ENCODE measurements at places on chromosomes 6 and 20.

GRCh38 chr20:3813848-3814581, 6.3 kb upstream of the AP5S1 start:
- DNase-seq, result no peak

GRCh38 chr6:73791336-73791735, 95.3 kb downstream of the CD109 start:
- no peak for DNase-seq

- DNase-seq, result peak; percentile 94
These were observed 91.7 kb downstream of the GJA10 start for GRCh38 chr6:89985751-89986493.

DNA sequence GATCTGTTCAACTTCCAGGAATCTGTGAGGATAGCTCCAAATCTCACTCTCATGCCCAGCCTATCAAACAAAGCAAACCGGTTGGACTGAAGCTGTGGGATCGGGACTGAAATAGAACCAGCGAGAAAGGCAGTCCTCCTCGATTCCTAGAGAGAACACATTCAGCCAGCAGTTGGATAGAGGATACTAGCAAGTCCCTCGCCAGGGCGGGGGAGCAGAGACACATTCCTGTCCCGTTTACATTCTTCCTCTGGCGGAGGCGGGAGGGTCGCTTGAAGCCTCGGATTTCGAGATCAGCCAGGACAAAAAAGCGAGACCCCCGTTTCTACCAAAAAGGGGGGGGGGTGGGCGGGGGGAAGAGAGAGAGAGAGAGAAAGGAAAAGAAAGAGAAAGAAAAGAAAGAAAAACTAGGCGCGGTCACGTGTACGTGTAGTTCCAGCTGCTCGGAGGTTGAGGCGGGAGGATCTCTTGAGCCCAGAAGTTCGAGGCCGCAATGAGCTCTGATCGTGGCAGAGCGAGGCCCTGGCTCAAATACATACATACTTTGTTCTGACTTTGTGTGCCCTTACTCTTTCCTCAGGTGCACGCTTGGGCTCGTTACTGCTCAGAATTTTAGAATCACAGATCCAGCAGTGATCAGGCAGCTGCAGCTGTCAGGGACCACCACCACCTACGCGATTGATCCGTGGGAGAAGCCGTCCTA, 19.5 kb downstream of the ZNF311 start:
- DNase-seq, result peak; percentile 98

DNA sequence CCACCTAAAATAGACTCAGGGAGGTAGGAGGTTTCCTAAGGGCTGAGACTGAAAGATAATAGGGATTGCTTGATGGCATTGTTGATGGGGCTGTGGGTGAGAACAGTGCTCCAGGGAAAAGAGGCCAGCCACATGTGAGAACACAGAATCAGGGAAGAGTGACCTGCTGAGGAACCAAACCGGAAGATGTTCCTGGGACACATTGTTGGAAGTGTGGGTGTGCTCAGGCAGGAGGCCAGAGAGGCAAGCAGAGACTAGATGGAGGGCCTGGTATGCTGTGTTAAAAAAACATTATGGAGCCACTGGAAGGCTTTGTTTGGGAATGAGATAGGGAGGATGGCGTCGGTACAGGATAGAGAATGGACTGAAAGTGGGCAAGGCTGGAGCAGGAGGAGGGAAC, 23.3 kb downstream of the RNF144B start:
- no peak for DNase-seq

- DNase-seq, result no peak
These were observed 72.6 kb upstream of the RNF24 start for GRCh38 chr20:4087923-4088322.

DNA sequence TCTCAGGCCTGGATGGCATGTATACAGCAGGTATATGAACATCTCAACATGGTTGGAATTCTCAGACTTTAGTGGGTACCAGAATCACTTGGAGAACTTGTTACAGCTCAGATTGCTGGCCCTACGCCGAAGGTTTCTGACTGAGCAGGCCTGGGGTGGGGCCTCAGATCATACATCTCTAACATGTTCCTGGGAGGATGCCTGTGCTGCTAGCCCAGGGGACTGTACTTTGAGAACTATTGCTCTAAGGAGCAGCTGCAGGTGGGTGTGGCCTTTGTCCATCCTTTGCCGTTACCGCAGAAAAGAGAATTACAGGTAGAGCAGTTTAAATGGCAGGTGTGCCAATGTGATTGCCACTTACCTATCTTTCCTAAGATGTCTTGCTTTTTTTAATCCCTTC, 310.5 kb upstream of the JAG1 start:
- no peak for DNase-seq

GRCh38 chr6:29466241-29466640, 9.3 kb downstream of the OR2H1 start:
- DNase-seq, result no peak

GRCh38 chr6:158608221-158608620, 36.3 kb downstream of the DYNLT1 start:
- no peak for DNase-seq

DNA sequence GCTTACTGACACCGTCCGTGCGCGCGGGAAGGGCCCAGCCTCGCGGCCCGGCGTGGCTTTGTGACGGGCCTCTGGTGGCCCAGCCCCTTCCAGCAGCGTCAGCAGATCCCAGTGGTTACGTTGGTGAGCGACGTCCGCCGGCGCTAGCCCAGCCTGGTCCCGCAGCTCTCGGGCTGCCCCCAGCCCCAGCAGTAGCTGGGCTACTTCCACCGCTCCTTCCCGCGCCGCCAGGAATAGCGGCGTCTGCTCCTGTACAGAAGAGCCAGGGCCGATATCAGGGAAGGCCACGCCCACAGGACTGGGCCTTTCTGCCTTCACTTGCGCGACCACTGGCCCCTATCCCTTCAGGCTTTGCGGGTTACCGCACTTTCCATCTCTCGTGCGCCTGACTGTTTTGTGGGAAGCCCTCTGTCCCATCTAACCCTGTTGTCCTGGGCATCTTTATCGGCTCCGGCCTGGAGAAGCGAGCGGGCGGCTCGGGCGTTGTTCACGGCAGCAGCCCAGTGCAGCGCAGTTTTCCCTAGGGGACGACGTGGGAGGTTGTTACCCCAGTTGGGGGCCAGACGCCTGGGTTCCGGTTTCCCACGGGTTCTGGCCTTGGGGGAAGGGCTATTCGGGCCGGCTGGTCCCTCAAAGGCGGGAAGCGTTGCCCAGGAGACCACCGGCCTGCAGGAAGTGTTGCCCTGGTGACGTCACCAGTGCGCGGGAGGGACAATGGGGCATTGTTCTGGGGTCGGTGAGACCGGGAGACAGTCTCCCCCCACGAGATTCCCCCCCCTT, 3.6 kb upstream of the GPSM3 start:
- peak; percentile 79 for DNase-seq

GRCh38 chr6:157244175-157244574, 79.1 kb downstream of the TMEM242 start:
- peak; percentile 99 for DNase-seq

GRCh38 chr6:39669973-39670342, 55.2 kb downstream of the KIF6 start:
- no peak for DNase-seq

- DNase-seq, result peak; percentile 85
These were observed 24.1 kb downstream of the CFAP61 start for GRCh38 chr20:20076297-20077065.

DNA sequence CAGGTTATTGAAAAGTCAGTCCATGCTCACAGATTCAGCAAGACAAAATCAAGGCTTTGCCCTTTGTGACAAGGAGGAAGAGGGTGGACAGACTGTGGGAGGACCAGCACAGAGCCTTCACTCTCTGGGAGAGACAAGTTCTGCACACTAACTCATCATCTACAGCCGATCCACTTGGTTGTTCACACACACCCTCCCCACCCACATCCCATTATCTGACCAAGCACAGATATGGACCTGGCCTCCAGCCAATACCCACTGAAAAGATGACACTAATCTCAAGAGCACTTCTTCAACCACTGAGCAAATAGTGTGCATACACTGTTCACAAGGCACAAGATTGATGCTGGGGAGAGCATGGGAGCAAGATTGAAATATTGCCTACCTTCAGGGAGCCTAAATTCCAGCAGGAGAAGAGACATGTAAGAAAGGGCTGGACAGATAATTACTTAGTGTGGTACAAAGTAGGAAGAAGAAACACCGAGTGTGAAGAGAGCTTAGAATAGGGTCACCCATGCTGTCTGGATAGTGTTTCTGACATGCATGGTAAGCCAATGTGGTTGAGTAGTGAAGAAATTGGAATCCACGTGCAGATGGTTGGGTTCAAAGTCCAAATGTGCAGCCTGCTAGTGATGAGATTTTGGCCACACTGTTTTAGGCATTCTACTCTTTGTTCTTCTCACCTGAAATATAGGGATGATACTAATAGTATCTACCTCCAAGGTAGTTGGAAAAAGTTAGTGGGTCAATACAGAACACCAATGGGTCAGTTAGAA, 21.7 kb upstream of the IL17A start:
- DNase-seq, result no peak

DNA sequence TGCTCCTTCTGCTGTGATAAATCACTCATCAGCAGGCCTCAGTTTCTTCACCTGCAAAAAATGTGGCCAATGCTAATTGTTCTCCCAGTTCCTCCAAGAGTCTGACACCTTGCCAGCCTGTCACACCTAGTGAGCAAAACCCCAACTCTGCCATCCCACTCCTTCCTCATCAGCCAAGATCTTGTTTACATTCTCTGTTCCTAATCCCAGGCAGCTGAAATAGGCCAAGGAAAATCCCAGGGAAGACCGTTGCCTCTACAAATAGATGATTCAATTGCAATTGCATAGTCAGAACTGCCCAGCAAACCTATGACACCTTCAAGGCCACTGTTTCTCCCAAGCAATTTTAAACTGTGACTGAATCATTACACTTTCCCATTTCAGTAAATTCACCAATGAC, 78.7 kb downstream of the GMDS start:
- no peak for DNase-seq

GRCh38 chr6:56849896-56850295, 105.0 kb upstream of the BEND6 start:
- DNase-seq, result peak; percentile 71

GRCh38 chr6:169809386-169809785, 58.0 kb downstream of the ERMARD start:
- DNase-seq, result no peak

GRCh38 chr6:8783191-8783590, 347.8 kb upstream of the SLC35B3 start:
- no peak for DNase-seq

- no peak for DNase-seq
These were observed 88.0 kb downstream of the SCML4 start for GRCh38 chr6:107735906-107736635.

DNA sequence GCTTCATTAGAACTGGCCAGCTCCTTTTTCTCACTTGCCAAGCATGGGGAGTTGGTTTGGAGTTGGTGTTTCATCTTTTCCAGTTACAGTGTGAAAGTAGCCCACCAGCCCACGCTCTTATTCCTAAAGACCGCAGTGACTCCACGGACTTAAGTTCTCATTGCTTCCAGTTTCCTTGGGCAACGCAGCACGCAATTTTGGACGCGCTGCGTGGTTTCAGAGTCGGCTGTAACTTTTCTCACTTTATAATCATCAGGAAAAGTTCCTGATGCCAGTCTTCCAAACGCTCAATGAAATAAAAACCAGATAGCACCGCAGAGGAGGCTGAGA, 381 bp upstream of the PEX7 start:
- DNase-seq, result peak; percentile 46

GRCh38 chr6:63764318-63764916, 128.8 kb downstream of the PHF3 start:
- DNase-seq, result peak; percentile 41

DNA sequence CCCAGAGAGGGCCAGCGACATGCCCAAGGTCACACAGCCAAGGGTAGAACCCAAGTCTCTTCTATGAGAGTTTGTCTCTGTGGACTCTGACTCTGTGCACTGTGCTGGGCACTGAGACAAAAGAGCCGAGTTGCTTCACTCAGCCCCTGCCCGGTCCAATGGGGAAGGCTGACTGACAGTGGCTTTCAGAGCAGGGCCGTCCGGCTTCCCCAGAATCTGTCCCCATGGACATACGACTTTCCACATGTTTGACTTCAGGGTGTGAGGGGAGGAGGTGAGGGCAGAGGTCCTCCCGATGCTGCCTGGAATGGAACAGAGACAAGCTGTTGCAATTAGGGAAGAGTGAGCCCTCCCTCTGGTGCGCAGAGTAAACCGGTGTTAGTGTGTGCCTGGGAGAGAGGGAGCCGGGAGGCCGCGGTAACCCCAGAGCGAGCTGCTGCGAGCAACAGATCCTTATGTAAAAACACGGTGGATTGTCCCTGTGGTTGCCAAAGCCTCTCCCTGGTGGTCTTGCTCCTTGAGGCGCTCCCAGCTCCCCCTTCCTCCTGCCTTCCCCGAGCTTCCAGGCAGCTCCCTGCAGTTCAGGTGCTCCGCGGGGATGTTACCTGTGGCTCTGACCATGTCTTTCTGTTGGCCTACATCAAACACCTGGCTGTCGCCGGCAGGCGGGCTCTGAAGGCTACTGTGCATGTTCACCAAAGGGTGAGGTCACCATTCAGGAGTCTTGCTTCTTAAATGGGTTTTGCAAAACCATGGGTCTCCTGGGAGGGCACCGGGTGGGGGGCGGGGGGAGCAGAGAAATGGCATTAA, 672 bp downstream of the SIRPA start:
- peak; percentile 31 for DNase-seq

- DNase-seq, result peak; percentile 42
These were observed 20.0 kb upstream of the TMEM14A start for GRCh38 chr6:52650941-52651340.

DNA sequence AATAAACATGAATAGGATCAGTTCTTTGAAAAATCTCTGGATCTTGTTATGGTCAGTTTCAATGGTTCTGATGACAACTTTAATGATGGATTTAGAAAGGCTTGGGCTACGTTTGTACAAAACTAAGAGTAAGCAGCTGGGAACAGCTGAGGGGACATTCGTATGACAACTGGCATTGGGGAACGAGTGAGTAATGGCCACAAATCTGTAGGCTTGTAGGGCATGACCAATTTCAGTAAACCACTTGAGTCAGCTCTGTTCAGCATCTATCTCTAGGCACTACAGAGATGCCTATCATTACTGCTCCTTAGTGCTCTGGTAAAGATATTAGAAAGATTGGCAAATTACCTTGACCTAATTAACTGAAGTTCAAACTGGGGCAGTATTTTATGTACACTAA, 1375.6 kb downstream of the EPHA7 start:
- DNase-seq, result no peak

GRCh38 chr20:58130581-58130980, 97.9 kb downstream of the ANKRD60 start:
- no peak for DNase-seq

GRCh38 chr20:54645445-54646155, 170.2 kb downstream of the DOK5 start:
- DNase-seq, result no peak
